ENCODE measurements at places on chromosomes 12 and 14. TPM values are rescaled to one million over a fixed set of nuclear protein-coding genes. Genes with fewer than 3 reads are reported as not detected.

Gene OR6C2
- total RNA-seq = not detected

Gene NOXRED1
- not detected for total RNA-seq

Gene RNASE3
- not detected for total RNA-seq

GRCh38 chr12:57846285-57846576 lies 298 bp downstream of the CTDSP2 start:
- H3K36me3 ChIP-seq = no peaks in the 10 kb centered on the region
- peak overlapping the region; percentile 80 for H3K4me3 ChIP-seq
- no peaks in the 10 kb centered on the region for H3K27me3 ChIP-seq
- peaks cover 23% of the 10 kb centered on the region for H3K4me1 ChIP-seq
- H3K27ac ChIP-seq = peak overlapping the region; percentile 100
- DNase-seq = no peak

- no peak overlapping the region for H3K27ac ChIP-seq
- H3K36me3 ChIP-seq = no peaks in the 10 kb centered on the region
- H3K4me1 ChIP-seq = no peaks in the 10 kb centered on the region
- no peaks in the 10 kb centered on the region for H3K27me3 ChIP-seq
These were observed 30.5 kb downstream of the CLEC2D start for GRCh38 chr12:9699898-9700605.

- H3K4me1 ChIP-seq = no peaks in the 10 kb centered on the region
- no peaks in the 10 kb centered on the region for H3K27me3 ChIP-seq
- H3K27ac ChIP-seq = no peak overlapping the region
- DNase-seq = no peak
These were observed 41.6 kb downstream of the AKAP6 start for GRCh38 chr14:32370714-32371113.

DNA sequence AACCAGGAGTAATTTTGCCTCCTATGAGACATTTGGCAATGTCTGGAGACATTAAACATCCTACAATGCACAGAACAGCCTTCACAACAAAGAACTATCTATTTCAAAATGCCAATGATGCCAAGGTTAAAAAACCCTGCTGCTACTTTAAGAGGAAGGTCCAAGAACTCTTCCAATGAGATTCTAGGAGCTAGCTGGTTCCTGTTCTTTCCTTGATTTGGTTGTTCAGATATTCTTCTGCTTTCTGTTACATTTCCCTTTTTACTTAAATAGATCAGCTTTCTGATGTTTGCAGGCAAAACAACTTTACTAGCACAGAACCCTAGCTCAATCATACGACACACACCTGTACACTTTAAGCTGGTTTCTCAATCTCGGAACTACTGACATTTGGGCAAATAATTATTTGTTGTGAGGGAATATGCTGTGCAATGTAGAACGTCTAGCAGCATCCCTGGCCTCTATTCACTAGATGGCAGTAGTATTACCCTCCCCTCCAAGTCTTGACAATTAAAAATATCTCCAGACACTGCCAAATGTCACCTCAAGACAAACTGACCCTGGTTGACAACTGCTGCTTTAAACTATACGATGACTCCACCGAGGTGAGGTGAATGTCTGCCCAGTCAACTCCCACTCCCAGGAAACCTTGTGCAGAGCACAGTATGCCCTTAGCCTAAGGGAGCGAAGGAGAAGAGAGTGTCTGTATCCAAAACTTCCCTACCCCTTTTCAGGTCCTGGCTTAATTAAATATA lies 4.4 kb downstream of the BLTP3B start:
- DNase-seq = no peak
- no peak overlapping the region for H3K4me3 ChIP-seq
- H3K4me1 ChIP-seq = peaks cover 12% of the 10 kb centered on the region
- peak overlapping the region; percentile 43 for H3K27ac ChIP-seq

DNA sequence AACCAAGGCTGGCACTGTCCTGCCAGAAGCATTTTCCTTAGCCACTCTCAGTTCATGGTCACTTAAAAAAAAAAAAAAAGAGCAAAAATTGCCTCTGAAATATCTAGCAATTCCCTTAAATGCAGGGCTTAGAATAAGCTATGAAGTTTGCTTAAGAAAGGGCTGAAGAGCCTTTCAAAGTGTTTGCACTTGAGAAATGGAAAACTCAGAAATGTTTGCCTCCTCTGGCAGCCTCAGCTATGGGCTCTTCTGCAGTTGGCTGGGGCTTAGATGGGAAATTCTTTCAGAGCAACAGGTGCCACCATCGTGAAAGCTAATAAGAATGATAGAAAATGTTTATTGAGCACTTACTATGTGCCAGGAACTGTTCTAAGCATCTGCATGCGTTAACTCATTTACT lies 48.5 kb upstream of the TSPAN11 start:
- H3K36me3 ChIP-seq = no peaks in the 10 kb centered on the region
- DNase-seq = no peak
- no peaks in the 10 kb centered on the region for H3K27me3 ChIP-seq
- no peak overlapping the region for H3K27ac ChIP-seq

GRCh38 chr14:104813286-104813685 lies 12.4 kb downstream of the ZBTB42 start:
- no peaks in the 10 kb centered on the region for H3K36me3 ChIP-seq
- no peak overlapping the region for H3K27ac ChIP-seq
- peaks cover 8% of the 10 kb centered on the region for H3K4me1 ChIP-seq
- no peak overlapping the region for H3K4me3 ChIP-seq

DNA sequence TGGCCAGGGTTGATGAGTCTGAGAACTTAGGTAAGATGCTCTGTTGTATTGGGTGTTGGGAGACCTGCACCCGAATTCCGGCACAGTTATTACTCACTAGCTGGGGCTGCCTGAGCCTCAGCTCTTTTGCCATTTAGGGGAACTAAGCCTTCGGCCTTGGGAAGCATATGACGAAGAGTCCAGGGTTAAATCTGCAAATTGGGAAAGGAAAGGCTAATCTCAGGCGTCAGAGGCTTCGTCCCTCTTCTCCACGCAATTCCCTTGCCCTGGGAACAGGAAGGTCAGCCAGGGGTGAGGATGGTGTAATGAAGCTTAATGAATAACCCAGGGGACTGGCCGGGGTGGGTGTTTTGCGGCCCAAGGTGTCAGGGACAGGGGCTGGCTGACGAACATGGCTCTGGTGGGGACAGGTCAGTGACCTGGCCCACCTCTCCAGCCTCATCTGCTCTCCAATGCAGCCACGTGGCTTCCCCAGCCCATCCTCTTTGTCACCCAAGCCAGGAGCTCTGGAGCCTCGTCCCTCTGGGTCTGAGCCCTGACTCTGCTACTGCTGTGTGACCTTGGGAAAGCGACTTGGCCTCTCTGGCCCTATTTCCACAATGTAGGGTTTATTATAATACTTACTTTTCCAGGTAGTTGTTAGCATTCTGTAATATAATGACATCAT lies 3.8 kb upstream of the SDSL start:
- no peak for DNase-seq
- H3K4me1 ChIP-seq = no peaks in the 10 kb centered on the region
- no peaks in the 10 kb centered on the region for H3K27me3 ChIP-seq
- H3K27ac ChIP-seq = no peak overlapping the region

DNA sequence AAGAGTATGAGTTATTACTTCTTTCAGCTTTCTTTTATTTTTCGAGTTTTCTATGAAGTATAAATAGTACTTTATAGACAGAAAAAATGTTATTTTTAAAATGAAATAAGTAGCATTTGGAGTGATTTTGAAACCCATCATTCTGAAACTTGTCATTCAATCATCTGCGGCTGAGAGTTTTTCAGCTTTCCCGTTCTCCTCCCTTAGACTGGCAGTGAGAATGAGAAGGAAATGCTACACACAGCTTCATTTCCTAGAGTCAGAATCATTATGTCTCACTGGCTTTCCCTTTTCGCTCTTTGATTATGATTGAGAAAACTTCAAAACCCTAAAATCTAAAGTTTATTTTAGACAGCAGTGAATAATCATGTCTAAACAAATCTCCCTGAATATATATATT lies 33.7 kb upstream of the GNPNAT1 start:
- no peak overlapping the region for H3K4me3 ChIP-seq
- no peak overlapping the region for H3K27ac ChIP-seq
- no peak for DNase-seq
- H3K4me1 ChIP-seq = no peaks in the 10 kb centered on the region

- DNase-seq = no peak
- no peaks in the 10 kb centered on the region for H3K36me3 ChIP-seq
- H3K4me1 ChIP-seq = no peaks in the 10 kb centered on the region
- H3K27me3 ChIP-seq = no peaks in the 10 kb centered on the region
These were observed 377.8 kb downstream of the KCNH5 start for GRCh38 chr14:62667421-62667914.

DNA sequence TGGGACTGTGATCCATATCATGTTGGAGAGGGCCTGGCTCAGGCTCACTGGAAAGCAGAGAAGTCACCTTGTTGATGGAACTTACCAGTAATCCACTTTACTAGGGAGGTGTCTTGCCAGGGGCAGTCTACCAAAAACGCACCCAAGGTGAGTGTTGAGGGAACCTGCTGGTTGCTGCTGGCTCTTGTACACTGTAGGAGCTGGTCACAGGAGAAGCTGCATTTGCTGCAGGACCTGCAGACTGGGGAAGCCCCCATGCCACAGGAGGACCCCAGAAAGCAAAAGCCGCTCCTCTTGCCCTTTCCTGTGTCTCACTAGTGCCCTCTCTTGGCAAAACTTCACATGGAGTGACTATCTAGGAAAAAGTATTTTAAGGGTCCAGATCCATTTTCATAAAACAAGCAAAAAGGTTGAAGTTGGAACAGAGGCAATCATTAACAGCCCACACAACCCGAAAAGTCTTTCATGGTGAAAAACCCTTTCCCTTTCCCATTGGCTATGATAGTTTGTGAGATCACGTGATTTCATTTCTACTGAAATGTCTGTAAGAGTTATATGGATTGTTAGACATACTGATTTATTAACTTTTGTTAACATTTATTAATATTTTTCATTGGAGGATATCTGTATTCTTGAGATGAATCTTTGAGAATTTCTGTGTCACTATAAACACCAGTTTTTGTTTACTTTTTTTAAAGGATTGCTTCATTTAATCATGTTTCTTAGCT lies 59.2 kb downstream of the RASSF8 start:
- H3K27me3 ChIP-seq = no peaks in the 10 kb centered on the region
- no peak overlapping the region for H3K27ac ChIP-seq
- DNase-seq = no peak
- H3K36me3 ChIP-seq = no peaks in the 10 kb centered on the region
- no peaks in the 10 kb centered on the region for H3K4me1 ChIP-seq
- no peak overlapping the region for H3K4me3 ChIP-seq

GRCh38 chr12:21718403-21718802 lies 56.1 kb downstream of the KCNJ8 start:
- no peak overlapping the region for H3K27ac ChIP-seq
- H3K4me3 ChIP-seq = no peak overlapping the region
- no peaks in the 10 kb centered on the region for H3K27me3 ChIP-seq
- no peaks in the 10 kb centered on the region for H3K4me1 ChIP-seq
- no peak for DNase-seq

DNA sequence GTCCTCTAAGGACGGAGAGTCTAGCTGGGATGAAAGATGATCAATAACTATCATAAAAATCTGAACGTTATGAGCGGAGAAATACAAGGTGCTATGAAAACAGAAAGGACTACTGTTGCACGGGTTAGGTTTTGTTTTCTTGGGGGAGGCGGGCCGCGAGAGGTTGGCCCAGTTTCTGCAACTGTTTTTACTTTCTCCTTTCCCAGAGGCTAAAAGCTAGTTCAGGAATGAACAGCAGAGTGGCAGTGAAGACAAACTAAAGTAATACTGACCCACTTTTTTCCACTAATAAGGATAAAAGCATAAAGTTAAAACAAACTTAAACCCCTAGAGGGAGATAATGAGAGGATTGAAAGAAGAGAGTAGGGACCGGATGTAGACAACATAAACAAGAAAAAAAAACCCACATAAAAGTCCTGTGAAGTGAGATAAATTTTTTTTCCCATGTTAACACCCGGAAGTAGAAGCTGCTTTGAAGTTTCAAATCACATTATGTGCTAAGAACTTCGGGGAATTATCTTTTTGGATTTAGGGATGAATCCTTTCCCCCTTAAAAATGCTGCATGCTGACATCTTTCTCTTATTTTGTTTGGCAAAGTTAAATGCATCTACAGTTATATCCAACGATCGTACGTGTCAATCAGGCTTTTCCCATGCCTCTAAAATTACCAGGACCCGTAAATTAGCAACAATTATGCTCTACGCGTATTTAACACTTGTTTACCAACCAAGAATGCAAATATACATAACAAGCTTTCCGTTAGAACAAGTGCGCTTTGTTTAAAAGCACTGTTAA lies 1.0 kb upstream of the CDK17 start:
- peak overlapping the region; percentile 100 for H3K27ac ChIP-seq
- H3K4me3 ChIP-seq = peak overlapping the region; percentile 96
- no peaks in the 10 kb centered on the region for H3K36me3 ChIP-seq
- no peaks in the 10 kb centered on the region for H3K27me3 ChIP-seq
- peaks cover 3% of the 10 kb centered on the region for H3K4me1 ChIP-seq
- DNase-seq = no peak

Measured in breast epithelium (tissue), 4 donors.